ENCODE measurements at places on chromosomes 16 and 17.
A peak's percentile ranks its signal among the peaks of the same experiment; 100 is the strongest.

DNA sequence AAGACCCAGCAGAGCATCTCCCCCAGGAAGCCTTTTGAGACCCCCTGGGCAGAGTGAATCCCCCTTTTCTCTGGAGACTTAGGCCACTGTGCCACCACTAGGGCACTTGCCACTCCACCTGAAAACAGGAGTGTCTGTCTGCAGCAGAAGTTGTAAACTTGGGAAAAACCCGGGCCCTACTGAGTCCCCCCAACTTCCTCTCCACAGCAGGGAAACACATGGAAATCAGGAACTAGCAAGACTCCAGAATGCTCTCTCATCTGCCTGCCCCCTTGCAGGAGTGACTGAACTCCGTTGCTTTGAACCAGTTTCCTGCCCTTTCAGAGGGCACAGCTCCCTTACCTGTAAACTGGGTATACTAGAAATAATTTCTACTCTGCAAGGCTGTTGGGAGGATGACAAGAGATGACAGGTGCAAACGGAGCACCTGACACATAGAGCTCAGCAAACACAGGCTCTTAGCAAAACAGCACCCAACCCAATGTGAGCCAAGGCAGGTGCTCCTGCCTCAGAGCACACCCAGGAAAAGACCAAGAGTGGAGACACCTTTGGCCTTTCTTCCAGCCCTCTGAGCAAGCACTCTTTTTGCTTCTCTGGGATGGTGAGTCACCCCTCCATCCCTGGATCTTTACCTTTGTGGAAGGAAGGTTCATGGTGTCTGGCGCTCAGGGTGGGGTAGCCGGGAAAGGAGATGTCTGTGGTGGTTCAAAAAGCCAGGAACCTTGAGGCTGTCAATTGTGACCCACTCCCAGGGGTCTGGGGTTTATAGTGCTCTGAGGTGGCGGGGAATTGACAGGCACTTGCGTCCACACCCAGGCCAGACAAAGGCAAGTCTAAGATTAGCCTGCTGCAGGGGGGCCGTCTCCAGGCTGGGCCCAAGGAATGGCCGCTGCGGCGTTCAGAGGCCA, at the start of gene HCRT:
Gene HCRT, minus strand, starts transcription at position 740 of the 908 bp plus-strand sequence. Its CDS starts 87 bp downstream, at position 653.
- peak within 1 kb of the TSS; percentile 90 for H3K4me3 ChIP-seq

GRCh38 chr16:19525385-19525723, 1.6 kb downstream of the CCP110 start:
- H3K4me1 ChIP-seq, result peaks cover 28% of the 10 kb centered on the region
- no peaks in the 10 kb centered on the region for H3K27me3 ChIP-seq
- no peak overlapping the region for H3K27ac ChIP-seq
- H3K36me3 ChIP-seq, result peaks cover 7% of the 10 kb centered on the region
- H3K4me3 ChIP-seq, result peak overlapping the region; percentile 100

DNA sequence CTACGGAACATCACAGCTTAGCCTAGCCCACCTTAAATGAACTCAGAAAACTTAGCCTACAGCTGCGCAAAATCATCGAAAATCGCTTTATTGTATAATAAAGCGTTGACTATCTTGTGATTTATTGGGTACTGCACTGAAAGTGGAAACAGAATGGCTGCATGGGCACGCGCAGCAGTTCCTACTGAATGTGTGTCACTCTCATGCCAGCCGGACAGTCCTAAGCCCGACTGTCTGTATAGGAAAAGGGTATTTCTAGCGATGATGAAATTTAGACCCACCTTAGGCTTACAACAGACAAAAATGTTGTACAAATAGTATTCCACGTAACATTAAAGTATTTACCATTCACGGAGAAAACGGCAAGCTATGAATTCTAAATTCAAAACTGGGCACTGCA, 9.3 kb downstream of the FBXO31 start:
- no peak overlapping the region for H3K27ac ChIP-seq
- H3K4me3 ChIP-seq, result no peak overlapping the region
- DNase-seq, result no peak
- no peaks in the 10 kb centered on the region for H3K36me3 ChIP-seq
- H3K4me1 ChIP-seq, result peaks cover 25% of the 10 kb centered on the region

DNA sequence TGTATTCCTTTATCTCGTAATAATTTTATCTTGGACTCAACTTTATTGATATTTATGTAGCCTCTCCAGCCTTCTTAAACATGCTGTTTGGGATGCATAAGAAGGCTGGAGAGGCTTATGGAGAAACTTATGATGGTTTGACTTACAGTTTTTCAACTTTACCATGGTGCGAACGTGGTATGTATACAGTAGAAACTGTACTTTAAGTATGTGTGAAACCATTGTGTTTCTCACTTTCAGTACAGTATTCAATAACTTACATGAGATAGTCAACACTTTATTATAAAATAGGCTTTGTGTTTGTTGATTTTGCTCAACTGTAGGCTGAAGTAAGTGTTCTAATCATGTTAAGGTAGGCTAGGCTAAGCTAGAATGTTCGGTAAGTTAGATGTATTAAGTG, 206.8 kb downstream of the SEC14L1 start:
- no peaks in the 10 kb centered on the region for H3K36me3 ChIP-seq
- H3K27me3 ChIP-seq, result no peaks in the 10 kb centered on the region
- no peak overlapping the region for H3K4me3 ChIP-seq
- no peak for DNase-seq
- H3K27ac ChIP-seq, result no peak overlapping the region
- peaks cover 17% of the 10 kb centered on the region for H3K4me1 ChIP-seq

DNA sequence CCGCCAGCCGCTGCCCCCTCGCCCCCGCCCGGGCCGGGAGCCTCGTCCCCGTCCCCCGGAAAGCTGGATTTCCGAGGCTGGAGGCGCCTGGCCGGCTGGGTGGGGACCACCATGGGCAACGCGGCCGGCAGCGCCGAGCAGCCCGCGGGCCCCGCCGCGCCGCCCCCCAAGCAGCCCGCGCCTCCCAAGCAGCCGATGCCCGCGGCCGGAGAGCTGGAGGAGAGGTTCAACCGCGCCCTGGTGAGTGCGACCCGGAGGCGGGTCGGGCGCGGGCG, 266 bp downstream of the FMNL1 start:
- peak overlapping the region; percentile 100 for H3K27ac ChIP-seq
- peaks cover 63% of the 10 kb centered on the region for H3K4me1 ChIP-seq
- no peak overlapping the region for H3K4me3 ChIP-seq
- H3K36me3 ChIP-seq, result peaks cover 7% of the 10 kb centered on the region

DNA sequence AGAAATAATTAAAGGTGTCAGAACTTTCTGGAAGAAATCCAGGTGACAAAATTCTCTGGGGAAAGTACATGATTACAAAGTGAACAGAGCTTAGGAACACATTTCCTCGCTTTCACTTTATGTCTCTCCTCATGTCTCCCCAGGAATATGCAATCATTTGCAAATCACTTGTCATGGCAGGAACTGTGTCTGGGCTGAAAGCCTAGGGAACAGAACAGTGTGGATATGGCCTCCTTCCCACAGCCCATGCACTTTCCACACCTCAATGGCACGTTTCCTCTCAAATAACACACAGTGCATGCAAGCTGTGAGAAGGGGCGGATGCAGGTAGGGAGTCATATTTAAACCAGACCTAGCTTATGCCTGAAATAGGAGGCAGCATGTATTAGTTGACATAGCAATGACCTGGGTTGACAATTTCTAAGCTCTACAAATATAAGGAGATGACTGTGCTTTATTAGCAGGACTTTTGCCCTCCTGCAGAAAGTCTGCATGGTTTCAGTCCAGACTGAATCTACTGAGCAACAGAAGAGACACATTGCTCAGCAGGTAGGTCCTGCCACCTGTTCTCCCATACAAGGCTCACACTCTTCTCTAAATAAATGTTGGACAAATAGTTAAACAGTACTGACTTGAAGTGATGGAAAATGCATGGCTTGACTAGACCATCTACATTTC, 236.0 kb upstream of the ELAC2 start:
- no peaks in the 10 kb centered on the region for H3K27me3 ChIP-seq
- no peaks in the 10 kb centered on the region for H3K36me3 ChIP-seq
- H3K4me1 ChIP-seq, result no peaks in the 10 kb centered on the region
- DNase-seq, result no peak
- H3K4me3 ChIP-seq, result no peak overlapping the region
- H3K27ac ChIP-seq, result no peak overlapping the region

DNA sequence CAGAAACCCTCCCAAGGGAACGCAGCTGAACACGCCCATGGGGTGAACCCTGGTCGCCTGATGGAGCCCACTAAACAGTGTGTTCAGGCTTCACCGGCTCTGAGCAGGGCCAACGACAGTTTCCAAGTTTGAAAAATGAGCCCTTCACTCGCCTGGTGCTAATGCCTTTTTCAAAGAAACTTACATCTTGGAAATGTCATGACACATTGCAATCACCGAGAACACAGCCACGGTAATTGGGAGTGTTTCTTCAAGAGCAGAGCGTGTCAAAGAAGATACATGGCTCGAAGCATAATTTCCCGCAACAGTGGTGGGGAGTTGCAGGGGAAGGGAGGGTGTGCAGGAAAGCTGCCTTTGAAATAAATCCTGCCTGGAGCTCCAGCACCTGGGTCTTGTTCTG, 463.2 kb downstream of the TMEM114 start:
- H3K27ac ChIP-seq, result no peak overlapping the region
- DNase-seq, result no peak
- no peaks in the 10 kb centered on the region for H3K27me3 ChIP-seq
- H3K36me3 ChIP-seq, result no peaks in the 10 kb centered on the region
- H3K4me1 ChIP-seq, result no peaks in the 10 kb centered on the region

- H3K4me1 ChIP-seq, result peaks cover 2% of the 10 kb centered on the region
- no peaks in the 10 kb centered on the region for H3K27me3 ChIP-seq
- H3K27ac ChIP-seq, result no peak overlapping the region
- H3K4me3 ChIP-seq, result no peak overlapping the region
These were observed 106.9 kb downstream of the NCOR1 start for GRCh38 chr17:16108386-16108785.

- peaks cover 16% of the 10 kb centered on the region for H3K27me3 ChIP-seq
- peak overlapping the region; percentile 90 for H3K27ac ChIP-seq
- no peak overlapping the region for H3K4me3 ChIP-seq
- no peaks in the 10 kb centered on the region for H3K36me3 ChIP-seq
These were observed 17.0 kb downstream of the MFSD6L start for GRCh38 chr17:8782176-8782575.

GRCh38 chr17:51251010-51251409, 8.8 kb downstream of the MBTD1 start:
- no peak overlapping the region for H3K4me3 ChIP-seq
- peaks cover 15% of the 10 kb centered on the region for H3K4me1 ChIP-seq
- no peak for DNase-seq

GRCh38 chr16:81067166-81067565, 9.9 kb downstream of the C16orf46 start:
- DNase-seq, result no peak
- H3K27me3 ChIP-seq, result no peaks in the 10 kb centered on the region
- no peak overlapping the region for H3K4me3 ChIP-seq
- H3K4me1 ChIP-seq, result no peaks in the 10 kb centered on the region
- H3K36me3 ChIP-seq, result no peaks in the 10 kb centered on the region
- no peak overlapping the region for H3K27ac ChIP-seq

- peaks cover 42% of the 10 kb centered on the region for H3K27me3 ChIP-seq
- H3K27ac ChIP-seq, result no peak overlapping the region
- H3K36me3 ChIP-seq, result no peaks in the 10 kb centered on the region
- H3K4me1 ChIP-seq, result peaks cover 12% of the 10 kb centered on the region
- DNase-seq, result no peak
These were observed 1.9 kb upstream of the CDH3 start for GRCh38 chr16:68643227-68643626.

DNA sequence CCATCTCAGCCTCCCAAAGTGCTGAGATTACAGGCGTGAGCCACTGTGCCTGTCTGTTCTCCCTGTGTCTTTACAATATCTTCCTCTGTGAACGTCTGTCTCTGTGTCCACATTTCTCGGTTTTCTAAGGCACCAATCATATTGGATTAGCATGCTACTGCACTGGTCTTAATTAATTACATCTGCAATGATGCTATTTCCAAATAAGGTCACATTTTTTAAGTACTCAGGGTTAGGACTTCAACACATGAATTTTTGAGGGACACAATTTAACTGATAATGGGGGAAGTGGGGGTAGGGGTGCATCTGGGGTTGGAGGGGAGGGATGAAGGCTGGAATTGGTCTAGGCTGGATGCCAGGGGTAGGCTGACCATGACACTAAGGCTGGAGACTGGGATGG, 102.6 kb downstream of the N4BP1 start:
- H3K27ac ChIP-seq, result no peak overlapping the region
- DNase-seq, result no peak
- H3K4me1 ChIP-seq, result no peaks in the 10 kb centered on the region
- peaks cover 14% of the 10 kb centered on the region for H3K27me3 ChIP-seq
- no peak overlapping the region for H3K4me3 ChIP-seq
- peaks cover 8% of the 10 kb centered on the region for H3K36me3 ChIP-seq

- DNase-seq, result no peak
- peaks cover 29% of the 10 kb centered on the region for H3K27me3 ChIP-seq
- no peak overlapping the region for H3K27ac ChIP-seq
- peaks cover 3% of the 10 kb centered on the region for H3K4me1 ChIP-seq
- no peaks in the 10 kb centered on the region for H3K36me3 ChIP-seq
These were observed 140.6 kb upstream of the TNRC6C start for GRCh38 chr17:77817953-77818352.

- H3K27ac ChIP-seq, result no peak overlapping the region
- no peaks in the 10 kb centered on the region for H3K4me1 ChIP-seq
- H3K27me3 ChIP-seq, result no peaks in the 10 kb centered on the region
- peaks cover 8% of the 10 kb centered on the region for H3K36me3 ChIP-seq
- no peak overlapping the region for H3K4me3 ChIP-seq
These were observed 328.7 kb downstream of the WWOX start for GRCh38 chr16:78428193-78428592.

GRCh38 chr17:33198954-33199353, 94.1 kb downstream of the ASIC2 start:
- no peak for DNase-seq
- no peak overlapping the region for H3K4me3 ChIP-seq
- no peaks in the 10 kb centered on the region for H3K36me3 ChIP-seq
- no peaks in the 10 kb centered on the region for H3K27me3 ChIP-seq
- H3K27ac ChIP-seq, result no peak overlapping the region

DNA sequence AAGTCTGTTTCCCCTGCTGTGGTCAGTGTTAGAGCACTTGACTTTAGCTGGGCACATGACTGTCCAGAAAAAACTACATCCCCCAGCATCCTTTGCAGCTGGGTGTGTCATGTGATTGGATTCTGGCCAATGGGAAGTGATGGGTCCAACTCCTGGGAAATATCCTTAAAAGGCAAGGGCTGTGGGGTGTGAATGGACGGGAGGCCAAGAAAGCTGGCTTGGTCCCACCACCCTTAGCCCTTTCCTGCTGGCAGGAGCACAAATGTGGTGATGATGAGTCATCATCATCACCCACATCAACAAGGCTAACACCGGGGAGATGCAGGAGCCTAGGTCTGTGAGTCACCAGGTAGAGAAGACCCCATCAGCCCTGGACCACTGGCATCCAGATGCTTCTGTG, 341.7 kb downstream of the C16orf95 start:
- no peak overlapping the region for H3K4me3 ChIP-seq
- H3K36me3 ChIP-seq, result no peaks in the 10 kb centered on the region
- no peaks in the 10 kb centered on the region for H3K4me1 ChIP-seq
- no peak for DNase-seq

Measured in naive B cell (primary cell).